ENCODE measurements at places on chromosomes 7 and 10.

DNA sequence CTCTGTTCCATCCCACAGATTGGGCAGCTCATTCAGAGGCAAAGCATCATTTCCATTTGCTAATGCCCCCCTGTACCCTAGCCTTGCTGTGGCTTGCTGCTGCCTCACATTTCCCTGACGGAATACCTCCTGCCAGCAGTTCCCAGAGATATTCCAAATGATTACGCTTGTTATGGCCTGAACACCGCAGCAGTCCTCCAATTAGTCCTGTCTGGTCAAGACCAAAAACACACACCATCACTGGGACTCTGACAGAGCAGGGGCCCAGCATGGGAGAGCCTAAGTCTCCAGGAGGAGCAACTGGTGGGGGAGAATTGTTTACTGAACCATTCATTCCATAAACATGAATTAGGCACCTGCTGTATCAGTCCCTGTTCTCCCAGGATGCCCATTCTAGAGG is 6.1 kb downstream of the OGDHL start:
- no peak for DNase-seq

- no peak for DNase-seq
Observed at GRCh38 chr7:156376317-156376716, 264.3 kb upstream of the RNF32 start.

DNA sequence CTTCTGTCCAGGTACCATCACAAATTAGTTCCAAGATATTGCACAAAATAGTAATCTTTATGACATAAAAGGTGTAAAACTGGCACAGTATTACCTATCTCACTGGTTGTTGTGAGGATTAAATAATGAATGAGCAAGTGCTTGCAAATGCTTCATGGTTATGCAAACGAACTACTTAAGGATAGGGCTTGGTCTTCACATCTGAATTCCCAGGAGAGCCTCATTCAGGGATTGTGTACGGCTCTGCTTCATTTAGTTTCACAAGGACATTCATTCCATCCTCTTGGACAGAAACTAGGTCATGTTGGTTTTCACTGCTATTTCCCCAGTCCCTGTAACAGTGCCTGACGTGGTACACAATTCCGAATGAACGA is 12.1 kb downstream of the ABCA13 start:
- DNase-seq: peak; percentile 11

DNA sequence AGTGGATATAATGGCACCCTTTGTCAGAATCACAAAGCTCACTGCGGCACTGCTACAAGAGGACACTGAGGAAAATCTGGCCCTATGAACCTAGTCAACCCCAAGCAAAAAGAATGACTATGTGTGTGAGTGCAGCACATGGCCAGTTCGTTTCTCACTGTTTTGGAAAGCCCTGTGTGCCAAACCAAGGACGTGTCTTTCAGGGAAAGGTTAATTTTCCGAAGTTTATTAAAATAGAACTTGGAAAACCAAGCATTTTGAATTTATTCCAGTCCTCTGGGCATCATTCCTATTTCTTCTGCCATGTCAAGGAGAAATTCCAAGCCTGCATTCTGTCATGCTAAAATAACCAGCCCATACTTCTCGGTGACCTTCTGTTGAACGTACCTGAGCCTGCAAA is 471.8 kb downstream of the PLXDC2 start:
- no peak for DNase-seq

GRCh38 chr10:3119796-3120459 is 52.6 kb downstream of the PFKP start:
- no peak for DNase-seq

DNA sequence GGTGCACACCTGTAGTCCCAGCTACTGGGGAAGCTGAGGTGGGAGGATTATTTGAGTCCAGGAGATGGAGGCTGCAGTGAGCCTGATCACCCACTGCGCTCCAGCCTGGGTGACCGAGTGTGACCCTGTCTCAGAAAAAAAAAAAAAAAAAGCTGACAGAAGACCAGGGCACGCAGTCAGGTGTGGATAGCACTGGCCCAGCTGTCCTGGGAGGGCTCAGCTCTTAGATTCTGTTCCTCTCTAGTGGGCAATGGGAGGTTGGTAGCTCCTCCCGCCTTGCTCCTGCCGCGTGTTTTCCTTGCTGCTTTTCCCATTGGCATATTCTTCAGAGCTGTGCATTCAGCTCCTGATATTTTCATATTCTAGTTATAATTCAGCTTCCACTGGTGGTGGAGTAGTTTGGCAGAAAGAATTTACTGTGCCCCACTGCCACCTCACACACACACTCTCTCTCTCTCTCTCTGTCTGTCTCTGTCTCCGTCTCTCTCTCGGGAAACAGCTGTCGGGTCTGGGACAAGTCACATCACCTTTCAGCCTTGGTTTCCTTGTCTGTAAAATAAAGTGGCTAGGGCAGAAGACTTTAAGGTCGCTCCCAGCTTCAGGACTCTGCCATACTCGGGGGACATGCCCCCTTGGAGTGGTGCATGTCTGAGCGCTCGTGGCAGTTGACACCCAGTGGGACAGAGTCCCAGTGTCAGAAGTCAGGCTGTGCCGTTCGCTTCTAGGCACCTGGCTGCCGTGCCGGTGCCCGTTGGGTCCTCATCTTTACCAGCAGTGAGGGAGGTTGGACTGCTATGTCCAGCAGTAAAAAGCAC is 25.9 kb upstream of the ANKRD2 start:
- no peak for DNase-seq

GRCh38 chr7:93715234-93715633 is 140.7 kb upstream of the CALCR start:
- peak; percentile 11 for DNase-seq

DNA sequence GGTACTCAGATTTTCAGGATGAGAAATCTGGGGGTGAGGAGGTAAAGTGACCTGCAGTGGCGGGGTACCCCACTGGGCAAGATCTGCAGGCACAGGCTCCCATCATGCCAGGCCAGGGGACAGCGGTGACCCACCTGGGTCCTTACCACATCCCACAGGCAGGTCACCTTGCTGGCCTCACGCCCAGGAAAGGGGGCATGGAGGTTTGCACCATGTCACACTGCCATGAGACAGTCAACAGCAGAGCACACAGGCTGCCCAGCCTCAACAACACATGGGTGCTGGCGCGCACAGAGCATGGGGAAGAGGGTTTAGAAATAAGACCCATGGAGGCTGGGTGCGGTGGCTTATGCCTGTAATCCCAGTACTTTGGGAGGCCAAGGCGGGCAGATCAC is 914 bp downstream of the PKD1L1 start:
- DNase-seq: no peak

- no peak for DNase-seq
Observed at GRCh38 chr10:122997864-122998263, 10.7 kb downstream of the IKZF5 start.

DNA sequence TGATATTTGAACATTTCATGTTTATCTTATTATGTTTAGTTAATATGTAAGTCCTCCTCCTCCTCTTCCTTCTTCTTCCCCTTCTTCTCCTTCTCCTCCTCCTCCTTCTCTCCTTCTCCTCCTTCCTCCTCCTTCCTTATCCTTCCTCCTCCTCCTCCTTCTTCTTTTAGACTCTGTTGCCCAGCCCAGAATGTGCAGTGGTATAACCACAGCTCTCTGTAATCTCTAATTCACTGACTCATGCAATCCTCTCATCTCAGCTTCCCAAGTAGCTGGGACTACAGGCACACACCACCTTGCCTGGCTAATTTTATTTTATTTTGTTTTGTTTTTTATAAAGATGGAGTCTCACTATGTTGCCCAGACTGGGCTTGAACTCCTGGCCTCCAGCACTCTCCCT is 83.4 kb upstream of the ODAD2 start:
- no peak for DNase-seq

DNA sequence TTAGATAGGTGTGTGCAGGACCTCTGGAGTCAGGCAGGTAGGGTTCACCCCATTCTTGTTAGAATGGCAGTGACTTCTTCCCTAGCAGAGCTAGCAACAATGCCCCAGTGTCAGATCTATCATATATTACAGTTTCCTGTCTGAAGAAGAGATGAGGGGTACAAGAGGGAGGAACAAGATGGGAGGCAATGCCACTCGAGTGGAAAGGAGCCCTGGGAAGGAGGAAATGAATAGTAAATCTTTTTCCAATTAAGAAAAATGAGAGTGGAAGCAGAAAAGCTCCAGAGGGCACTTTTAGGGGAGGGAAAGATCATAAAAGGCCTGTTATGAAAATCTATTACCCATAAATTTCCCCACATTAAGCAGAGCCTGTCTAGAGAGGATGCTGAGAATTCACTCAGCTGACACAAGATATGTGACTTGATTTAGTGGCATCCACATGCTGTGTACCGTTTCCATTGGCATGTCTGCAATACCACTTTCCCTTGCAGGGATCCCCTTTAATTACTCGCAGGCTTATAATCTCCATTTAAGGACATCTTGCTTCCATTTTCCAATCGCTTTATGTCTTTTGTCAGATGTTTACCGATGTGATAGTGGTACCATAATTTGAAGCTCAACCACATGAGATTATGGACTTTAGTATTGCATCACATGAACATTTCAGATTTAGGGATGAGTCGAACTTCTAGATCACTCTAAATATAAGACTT is 70.0 kb upstream of the AGBL3 start:
- DNase-seq: no peak

DNA sequence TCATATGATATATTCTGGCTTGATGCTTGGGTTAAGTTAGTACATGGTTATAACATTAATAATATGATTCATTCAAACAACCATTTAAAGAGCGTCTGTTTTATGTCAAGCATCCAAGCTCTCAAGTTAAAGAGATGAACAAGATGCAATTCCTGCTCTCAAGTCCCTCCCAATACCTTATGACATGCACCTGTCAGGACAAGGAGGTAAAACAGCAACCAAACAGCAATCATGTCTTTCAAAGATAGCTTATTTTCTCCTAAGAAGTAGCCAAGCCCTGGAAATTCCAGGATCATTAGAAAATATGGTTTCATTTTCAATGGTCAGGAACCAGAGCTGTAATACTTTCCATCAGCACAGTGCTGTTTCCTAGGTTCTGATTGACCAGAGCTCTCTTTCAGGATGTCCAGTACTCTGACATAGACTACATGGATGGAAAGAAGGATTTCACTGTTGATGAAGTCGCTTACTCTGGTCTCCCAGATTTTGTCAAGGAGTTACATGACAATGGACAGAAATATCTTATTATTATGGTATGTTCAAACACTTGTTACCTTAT is 29.0 kb downstream of the MGAM2 start:
- no peak for DNase-seq

- no peak for DNase-seq
Observed at GRCh38 chr10:77007834-77008233, 629.8 kb downstream of the KCNMA1 start.

GRCh38 chr10:120979435-120980278 is 128.5 kb downstream of the WDR11 start:
- peak; percentile 80 for DNase-seq

DNA sequence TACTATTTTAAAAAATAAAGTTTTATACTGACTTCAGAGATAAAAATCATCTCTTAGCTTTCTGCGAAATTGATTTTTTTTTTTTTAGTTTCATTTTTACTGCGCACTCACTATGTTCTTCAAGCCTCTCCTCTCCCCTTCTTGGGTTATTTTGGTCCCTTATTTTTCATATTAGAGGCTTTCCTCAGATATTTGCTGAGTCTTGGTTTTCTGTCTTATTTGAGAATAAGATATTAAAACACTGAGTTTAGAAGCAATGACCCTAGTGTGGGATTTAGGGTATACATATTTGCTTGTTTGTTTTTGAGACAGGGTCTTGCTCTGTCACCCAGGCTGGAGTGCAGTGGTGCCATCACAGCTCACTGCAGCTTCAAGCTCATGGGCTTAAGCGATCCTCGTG is 59.9 kb downstream of the SND1 start:
- no peak for DNase-seq

GRCh38 chr10:130652964-130653578 is 516.9 kb downstream of the GLRX3 start:
- DNase-seq: no peak

Data from retina (tissue), 1 donor.